ENCODE measurements at places on chromosomes 12 and 14.

GRCh38 chr14:81256289-81256960, 35.7 kb upstream of the GTF2A1 start:
- no peak for DNase-seq

DNA sequence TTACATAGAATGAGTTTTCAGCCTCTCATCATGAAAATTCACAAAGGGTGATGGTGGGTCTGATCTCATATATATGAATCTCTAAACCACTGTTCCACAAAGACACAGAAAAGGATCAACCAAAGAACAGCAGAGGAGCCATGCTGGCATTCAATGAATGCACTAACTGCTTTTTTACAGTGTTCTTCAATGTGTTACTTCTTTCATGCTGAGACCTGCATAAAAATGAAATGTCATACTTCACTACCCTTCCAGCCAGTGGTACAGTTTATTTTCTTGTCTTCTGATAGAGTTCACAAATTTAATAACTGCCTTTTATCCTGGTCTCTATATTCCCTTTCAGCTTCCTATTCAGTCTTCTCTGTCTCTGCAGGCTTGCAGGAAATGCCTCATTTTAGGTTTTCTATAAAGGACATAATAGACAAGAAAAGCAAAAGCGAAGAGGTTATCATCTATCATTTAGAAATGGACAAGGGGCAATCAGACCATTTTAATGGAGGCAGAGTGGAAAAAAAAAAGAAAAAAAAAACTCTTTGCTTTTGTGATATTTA, 836.7 kb upstream of the FOXG1 start:
- no peak for DNase-seq

DNA sequence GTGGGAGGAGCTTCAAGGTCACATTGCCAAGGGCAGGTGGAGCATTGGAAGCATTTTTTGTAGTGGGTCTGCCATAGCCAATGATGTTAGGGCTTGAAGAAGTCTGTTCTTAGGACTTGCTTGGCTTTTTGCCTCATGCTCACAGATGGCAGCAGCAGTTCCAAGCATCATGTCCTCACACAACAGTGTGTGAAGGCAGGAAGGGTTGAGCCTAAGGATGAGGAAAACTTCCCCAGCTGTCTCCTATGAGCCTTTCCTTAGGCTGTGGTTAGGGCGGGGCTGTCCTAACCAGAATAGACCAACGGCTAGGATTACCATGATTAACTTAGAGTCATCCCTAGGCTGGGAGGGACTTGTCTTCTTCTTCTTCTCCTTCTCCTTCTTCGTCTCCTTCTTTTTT, 76.2 kb upstream of the KCNA1 start:
- DNase-seq = no peak

GRCh38 chr12:88643685-88644084, 63.4 kb upstream of the KITLG start:
- no peak for DNase-seq

DNA sequence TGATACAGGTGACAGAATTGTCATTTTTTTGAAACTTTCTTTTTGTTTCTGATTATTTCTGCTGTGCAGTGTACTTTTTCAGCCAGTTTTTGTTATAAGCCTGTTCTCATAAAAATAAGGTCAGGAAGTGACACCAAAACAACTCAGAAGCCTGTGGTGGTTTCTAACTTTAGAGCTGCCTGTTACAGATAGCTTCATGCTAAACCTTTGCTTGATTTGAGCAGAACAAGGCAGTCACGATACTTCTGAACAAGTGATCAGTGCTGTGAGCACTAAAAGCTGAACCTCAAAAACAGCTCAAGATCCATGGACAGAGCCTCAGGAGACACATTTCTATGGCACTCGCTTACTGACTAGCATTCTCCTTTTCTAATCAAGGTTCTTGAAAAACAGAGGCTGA, 82.0 kb downstream of the PRKCH start:
- DNase-seq = no peak

DNA sequence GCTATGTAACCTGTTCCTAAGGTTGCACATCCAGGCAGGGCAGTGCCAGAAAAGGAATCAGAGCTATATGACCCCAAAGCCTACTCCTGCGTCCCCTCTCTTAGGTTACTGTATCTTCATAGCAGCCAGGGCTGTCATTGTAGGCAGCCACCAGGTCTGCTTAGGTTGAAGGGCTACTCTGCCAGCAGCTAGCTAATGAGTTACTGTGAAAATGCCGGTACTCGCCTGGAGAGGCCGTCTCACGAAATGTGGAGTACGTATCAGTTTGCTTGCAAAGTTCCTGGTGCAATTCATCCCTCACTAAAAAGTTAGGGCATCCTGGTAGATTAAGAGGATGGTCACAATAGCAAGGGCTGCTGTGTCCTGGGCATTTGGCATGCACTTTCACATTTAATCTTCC, 50.9 kb downstream of the RPH3A start:
- DNase-seq = no peak

Data from activated naive CD8-positive, alpha-beta T cell treated with anti-CD3 and anti-CD28 coated beads, Interleukin-2, amount 10 ng/mL, durations not matched to agents 7 days and 5 days (primary cell).